Right lobe of liver (tissue), 6 donors: ENCODE measurements at places on chromosomes 1 and 21. TPM values are rescaled to one million over a fixed set of nuclear protein-coding genes. Genes with fewer than 3 reads are reported as not detected.
A peak's percentile ranks its signal among the peaks of the same experiment; 100 is the strongest.

- H3K36me3 ChIP-seq = no peaks in the 10 kb centered on the region
- DNase-seq = peak; percentile 80
- H3K4me1 ChIP-seq = no peaks in the 10 kb centered on the region
Measured at GRCh38 chr21:44428281-44428960, 26.9 kb upstream of the LRRC3 start.

BCAN gene
- total RNA-seq = not detected

DNA sequence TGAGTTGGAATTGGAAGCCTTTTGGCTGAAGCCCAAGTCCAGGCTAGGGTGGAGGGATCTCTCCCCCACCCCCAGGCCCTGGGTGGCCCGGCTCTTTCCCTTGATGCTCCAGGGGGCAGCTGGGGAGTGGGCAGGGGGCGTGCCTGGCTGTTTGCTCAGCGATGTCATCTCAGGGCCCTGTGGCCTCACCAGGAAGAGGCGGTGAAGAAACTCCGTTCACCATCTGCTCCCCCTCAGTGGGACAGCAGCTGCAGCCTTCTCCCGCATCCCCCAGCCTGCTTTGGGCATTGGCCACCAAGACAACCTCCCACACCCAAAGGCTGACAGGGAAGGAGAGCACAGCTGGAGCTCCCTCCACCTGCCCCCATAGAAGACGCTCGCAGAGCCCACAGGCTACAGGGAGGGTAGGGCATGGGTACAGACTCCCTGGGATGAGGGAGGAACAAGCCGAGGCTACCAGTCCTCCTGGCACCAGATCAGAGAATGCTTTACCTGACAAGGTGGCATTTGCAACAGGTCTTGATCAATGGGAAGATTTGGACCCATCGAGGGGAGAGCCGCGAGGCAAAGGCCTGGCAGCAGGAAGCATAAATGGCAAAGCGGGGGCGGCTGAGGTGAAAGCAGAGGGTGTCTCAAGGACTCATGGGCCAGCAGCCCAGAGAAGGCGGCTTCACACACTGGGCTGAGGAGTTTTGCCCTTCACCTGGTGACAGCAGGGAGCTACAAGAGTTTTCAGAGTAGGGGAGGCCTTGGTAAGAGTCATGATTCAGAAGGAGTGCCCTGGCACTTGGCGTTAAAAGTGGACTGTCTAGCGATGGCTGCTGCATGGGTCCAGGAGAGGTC is 6.5 kb upstream of the GUCA2A start:
- H3K4me3 ChIP-seq = no peak overlapping the region
- H3K4me1 ChIP-seq = no peaks in the 10 kb centered on the region
- H3K27me3 ChIP-seq = no peaks in the 10 kb centered on the region
- DNase-seq = no peak

RHCE gene
- 0.25 TPM for total RNA-seq

RNPEP gene
- 51.5 TPM for total RNA-seq

DNA sequence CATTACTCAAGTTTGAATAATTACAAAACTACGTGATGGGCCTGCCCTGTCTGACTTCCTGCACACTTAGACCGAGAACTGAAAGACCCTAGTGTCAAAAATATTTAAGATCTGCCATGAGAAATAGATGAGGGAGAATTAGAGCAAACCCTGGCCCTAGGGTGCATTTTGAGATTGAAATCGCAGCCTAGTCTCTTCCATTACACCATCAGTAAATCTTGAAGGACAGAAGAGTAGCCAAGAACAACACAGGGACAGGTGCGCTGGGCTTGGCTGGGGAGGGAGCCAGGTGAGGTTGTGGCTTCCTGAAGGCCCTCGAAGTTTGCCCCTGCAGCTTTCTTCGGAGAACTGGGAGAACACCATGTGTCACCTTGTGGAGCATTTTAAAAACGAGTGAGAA is 36.7 kb upstream of the KIF26B start:
- H3K27ac ChIP-seq = no peak overlapping the region
- H3K36me3 ChIP-seq = no peaks in the 10 kb centered on the region
- H3K4me1 ChIP-seq = no peaks in the 10 kb centered on the region

DNA sequence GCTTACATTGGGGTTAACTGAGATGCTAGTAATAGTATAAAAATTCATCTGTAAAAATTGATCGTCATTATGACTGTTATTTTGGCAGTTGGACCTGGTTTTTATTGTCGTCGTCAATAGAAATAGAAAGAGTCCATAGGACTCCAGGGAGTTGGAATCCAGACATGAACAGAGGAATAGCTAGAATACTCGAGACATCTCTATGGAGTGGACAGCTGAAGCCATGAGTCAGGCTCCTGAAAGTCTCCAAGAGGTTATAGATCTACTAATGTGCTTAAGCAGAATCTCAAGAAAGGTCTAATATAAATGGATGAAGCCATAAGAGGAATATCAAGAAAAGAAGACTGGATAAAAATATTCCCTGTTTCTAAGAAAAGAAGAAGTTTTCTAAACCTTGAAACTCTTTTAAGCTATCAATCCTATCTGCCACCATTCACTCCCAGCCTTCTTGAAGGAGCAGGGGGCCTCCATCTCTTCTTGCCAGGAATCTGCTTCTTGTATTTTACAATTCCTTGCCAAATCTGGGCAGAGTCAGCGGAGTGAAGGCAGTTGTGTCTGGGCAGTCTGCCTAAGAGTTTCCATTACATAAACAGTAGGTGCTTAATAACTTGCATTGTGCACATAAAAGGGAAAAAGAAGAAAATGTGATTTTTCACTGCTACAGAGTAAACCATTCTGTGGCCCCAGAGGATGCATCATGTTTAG is 163.3 kb downstream of the ST6GALNAC5 start:
- H3K36me3 ChIP-seq = no peaks in the 10 kb centered on the region
- H3K4me1 ChIP-seq = no peaks in the 10 kb centered on the region
- no peak for DNase-seq
- H3K27me3 ChIP-seq = no peaks in the 10 kb centered on the region
- no peak overlapping the region for H3K4me3 ChIP-seq

DNA sequence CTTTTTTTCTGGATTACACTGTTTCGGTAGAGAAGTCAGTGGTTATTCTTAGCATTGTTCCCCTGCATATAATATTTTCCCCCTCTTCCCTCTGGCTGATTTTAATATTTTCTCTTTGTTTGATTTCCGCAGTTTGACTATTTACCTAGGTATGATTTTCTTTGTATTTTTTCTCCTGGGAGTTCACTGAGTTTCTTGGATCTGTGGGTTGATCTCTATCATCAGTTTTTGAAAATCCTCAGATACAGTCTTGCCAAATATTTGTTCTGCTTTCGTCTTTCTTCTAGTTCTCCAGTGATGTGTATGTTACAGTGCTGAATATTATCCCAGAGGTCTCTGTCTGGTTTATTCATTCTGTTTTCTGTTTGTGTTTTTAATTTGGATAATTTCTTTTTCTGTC is 136.4 kb downstream of the DYRK1A start:
- H3K4me1 ChIP-seq = no peaks in the 10 kb centered on the region
- no peak overlapping the region for H3K4me3 ChIP-seq

BCL2L15 gene
- total RNA-seq = 0.42 TPM

DNA sequence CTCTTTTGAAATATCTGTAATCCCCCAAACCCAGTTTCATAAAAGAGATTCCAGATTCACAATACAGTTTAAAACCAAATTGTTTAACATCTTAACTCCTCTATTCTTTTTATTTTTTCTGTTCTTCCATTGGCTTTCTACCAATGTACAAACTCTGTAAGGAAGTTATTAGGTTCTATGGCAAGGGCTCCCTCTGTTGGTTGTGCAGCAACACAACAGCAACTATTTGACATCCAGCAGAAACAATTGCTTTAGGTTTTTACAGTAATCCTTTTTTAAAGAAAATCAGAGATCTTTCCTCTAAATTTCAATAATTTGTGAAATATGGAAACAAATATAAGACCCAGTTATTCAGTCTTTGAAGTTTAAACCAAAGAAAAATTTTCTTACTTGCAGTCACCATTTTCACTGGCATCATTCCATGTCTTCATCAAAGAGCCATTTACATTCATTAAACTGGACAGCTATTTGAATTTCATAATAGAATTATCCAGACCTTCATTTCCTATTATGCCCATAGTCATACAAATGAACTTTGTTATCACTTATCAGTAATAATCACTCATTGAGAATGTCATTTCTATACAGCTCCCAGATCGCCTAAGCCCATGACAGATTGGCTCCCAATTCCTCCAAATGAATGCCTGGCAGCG is 46.5 kb upstream of the RNF11 start:
- H3K36me3 ChIP-seq = no peaks in the 10 kb centered on the region
- H3K27me3 ChIP-seq = no peaks in the 10 kb centered on the region
- no peak overlapping the region for H3K4me3 ChIP-seq
- no peak overlapping the region for H3K27ac ChIP-seq
- DNase-seq = no peak

CAMSAP2 gene
- 7.2 TPM for total RNA-seq

DNA sequence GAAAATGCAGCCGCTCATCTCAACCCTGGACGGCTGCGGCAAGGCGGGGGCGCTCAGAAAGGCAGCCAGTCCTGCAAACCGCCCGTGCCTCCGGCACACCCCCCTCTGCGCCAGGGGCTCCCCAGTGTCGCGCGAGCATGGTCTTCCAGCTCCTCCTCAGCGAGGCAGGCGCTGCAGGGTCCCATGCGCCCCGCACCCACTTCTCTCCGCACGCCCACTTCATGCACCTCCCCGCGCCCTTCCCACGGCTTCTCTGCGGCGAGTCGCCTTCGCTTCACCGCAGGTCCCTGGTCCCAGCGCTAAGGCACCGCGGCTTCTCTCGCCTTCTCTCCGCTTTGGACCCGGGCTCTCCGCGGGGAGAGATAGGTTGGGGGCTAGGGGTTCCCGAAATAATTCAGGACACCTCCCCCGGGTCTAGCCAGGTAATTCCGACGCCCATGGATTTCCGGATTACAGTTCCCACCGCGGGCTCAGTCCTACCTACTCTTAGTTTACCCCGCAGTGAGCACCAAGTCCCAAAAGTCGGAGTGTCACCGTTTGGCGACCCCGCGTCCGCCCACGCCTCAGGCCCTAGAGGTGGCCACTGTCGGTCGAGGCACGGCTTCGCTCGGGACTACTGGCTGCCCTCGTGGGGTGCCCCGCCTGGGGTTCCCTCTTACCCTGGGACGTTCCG is 67.5 kb downstream of the SYT2 start:
- H3K27me3 ChIP-seq = peaks cover 13% of the 10 kb centered on the region
- H3K4me3 ChIP-seq = peak overlapping the region; percentile 13
- DNase-seq = no peak
- H3K36me3 ChIP-seq = no peaks in the 10 kb centered on the region
- H3K4me1 ChIP-seq = no peaks in the 10 kb centered on the region
- no peak overlapping the region for H3K27ac ChIP-seq

CYP4Z1 gene
- 0.64 TPM for total RNA-seq
